ENCODE measurements at places on chromosomes 4 and X.

- DNase-seq: peak; percentile 50
Observed at GRCh38 chr4:118850488-118851173, 14.7 kb upstream of the SEC24D start.

GRCh38 chr4:128390475-128390996, 102.9 kb upstream of the PGRMC2 start:
- no peak for DNase-seq

DNA sequence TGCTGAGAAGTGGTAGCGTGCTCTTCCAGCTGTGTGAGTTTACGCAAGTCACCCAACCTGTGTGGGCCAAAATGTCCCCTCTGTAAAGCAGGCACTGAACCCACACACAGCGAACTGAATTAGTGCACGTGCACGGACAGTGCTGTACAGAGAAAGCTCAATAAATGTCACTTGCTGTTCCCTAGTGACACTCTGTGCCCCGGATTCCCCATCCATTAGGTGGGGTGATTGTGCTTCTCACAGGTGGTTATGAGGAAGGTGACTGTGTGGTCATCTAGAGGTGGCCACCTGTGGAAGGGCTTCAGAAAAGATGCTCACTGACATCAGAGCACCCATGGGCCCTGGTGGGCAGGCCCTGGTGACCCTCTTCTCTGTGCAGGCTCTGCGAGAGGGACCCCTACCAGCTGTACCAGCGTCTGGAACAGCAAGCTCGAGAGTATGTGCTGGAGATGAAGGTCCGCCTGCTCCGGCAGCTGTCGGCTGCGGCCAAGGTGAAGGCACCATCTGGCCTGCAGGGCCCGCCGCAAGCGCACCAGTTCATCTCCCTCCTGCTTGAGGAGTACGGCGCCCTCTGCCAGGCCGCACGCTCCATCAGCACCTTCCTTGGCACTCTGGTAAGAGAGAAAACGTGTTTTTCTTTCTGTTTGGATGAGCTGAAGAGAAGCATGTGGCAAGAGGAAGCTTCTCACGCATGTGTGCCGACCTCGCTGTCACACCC, 94.3 kb downstream of the FAM193A start:
- no peak for DNase-seq

DNA sequence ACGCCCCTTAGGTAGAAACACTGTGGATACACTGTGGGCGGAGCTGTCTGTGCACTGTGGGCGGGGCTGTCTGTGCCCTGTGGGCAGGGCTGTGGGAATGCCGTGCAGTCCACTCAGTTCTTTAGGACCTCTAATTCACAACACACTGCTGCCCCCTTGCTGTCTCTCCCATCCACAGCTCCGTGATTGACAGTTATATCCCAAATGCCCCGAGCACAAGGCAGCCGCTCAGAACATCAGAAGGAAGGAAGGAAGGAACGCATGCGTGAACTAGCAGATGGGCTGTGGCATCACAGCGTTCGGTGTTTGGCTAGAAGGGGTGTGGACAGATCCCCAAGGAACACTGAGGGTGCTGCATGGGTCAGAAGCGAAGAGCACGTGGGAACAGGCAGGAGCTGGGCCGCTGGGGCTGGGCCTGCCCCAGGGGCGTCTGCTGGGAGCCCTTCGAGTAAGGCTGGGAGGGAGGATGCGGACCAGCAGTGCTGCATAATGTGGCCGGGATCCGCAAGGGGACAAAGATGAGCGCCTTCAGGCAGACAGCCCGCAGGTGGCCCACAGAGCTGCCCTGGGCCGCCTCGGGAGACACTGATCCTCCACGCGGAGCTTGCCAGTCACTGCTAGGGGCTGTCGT, 29.8 kb downstream of the ACOX3 start:
- DNase-seq: no peak

DNA sequence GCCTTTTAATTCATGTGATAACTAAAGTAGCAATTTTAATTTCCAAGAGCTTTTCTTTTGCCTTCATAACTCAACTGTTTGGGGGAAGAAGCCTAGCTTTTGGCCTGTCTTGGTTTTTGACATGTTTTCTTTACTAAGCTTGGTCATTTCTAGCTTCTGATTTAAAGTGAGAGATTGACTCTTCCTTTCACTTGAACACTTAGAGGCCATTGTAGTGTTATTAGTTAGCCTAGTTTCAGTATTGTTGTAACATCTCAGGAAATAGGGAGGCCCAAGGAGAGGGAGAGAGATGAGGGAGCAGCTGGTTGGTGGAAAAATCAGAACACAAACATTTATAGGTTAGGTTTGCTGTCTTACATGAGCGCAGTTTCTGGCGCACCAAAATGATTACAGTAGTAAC, 44.8 kb downstream of the DCLK2 start:
- DNase-seq: no peak

DNA sequence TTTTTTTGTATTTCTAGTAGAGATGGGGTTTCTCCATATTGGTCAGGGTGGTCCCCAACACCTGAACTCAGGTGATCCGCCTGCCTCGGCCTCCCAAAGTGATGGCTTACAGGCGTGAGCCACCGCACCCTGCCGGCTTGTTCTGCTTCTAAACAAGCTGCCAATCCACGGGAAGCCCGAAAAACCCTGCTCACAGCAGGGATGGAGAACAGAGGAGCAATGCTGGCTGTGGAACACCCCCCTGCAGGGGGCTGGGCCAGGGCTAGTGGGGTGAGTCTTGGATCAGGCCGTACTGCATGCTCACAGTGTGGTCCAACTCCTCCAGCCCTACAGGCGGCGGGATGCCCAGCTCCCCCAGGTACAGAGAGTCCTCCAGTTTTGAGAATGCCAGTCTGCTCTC, 38.1 kb upstream of the ARHGAP6 start:
- no peak for DNase-seq
